Caco-2 (cell line): ENCODE measurements at places on chromosomes 7 and 10. TPM values are rescaled to one million over a fixed set of nuclear protein-coding genes. Genes with fewer than 3 reads are reported as not detected.
A peak's percentile ranks its signal among the peaks of the same experiment; 100 is the strongest.

- H3K27me3 ChIP-seq, result no peaks in the 10 kb centered on the region
- H3K4me3 ChIP-seq, result no peak overlapping the region
- no peaks in the 10 kb centered on the region for H3K36me3 ChIP-seq
- DNase-seq, result no peak
Measured at GRCh38 chr10:26977635-26978034, 116.9 kb upstream of the ABI1 start.

FKBP9 gene
- total RNA-seq, result 74.3 and 82.6 TPM in 2 replicates

DNA sequence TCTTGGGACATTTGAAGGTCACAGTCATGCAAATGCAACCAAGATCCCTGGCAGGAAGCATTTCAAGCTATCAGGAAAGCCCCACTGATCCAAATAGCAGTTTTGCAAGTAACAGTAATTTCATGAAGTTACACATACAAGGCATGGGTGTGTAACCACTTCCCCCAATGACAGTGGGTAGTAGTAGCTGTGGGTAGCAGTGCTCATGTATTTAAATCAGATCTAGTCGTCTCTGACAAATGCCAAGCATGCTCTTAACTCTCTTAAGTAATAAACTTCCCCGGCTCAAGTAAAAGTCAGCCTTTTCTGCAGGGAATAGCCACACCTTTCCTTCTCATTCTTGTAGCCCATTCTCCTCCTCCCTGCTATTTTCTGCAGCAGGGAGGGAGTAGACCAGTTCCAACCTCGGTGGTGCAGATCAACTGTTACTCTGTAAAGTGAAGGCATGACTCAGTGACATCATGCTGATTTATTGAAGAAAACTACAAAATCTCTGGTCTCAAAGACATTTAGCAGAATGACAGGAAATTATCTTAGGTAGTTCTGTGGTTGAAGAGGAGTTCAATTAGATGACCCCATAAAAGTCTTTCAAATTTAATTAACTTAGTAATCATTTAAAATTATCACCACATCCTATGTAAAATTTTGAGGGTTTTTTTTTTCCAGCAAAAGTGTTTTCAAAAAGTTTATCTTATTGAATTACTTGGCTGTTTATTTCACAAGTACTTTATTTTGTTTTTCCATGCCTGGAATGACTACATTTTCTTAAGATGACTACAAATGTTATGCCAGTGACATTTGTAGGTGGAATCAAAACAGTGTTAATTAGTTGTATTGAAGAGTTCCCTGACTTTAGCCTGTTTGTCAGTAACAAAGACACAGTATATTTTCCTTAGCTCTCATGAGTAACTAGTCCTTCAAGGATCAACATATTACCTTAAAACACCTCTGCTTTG lies 568.3 kb downstream of the INHBA start:
- H3K4me3 ChIP-seq, result no peak overlapping the region
- no peaks in the 10 kb centered on the region for H3K4me1 ChIP-seq
- DNase-seq, result no peak
- no peak overlapping the region for H3K27ac ChIP-seq

GRCh38 chr10:7302392-7302906 lies 108.4 kb downstream of the SFMBT2 start:
- H3K27me3 ChIP-seq, result no peaks in the 10 kb centered on the region
- H3K4me3 ChIP-seq, result no peak overlapping the region
- H3K27ac ChIP-seq, result no peak overlapping the region
- no peak for DNase-seq
- H3K36me3 ChIP-seq, result no peaks in the 10 kb centered on the region

GRCh38 chr7:137954614-137955013 lies 47.3 kb downstream of the CREB3L2 start:
- DNase-seq, result no peak
- peak overlapping the region; percentile 85 for H3K27ac ChIP-seq
- H3K27me3 ChIP-seq, result no peaks in the 10 kb centered on the region
- no peak overlapping the region for H3K4me3 ChIP-seq
- H3K4me1 ChIP-seq, result peaks cover 97% of the 10 kb centered on the region
- 0 out of 2 replicates have a peak, but pooled peaks cover 1% of the 10 kb centered on the region for H3K36me3 ChIP-seq

GRCh38 chr7:32658034-32658433 lies 162.7 kb downstream of the AVL9 start:
- H3K4me1 ChIP-seq, result no peaks in the 10 kb centered on the region

CYP26C1 gene
- 0.09 and 0.16 TPM in 2 replicates for total RNA-seq

- H3K4me1 ChIP-seq, result no peaks in the 10 kb centered on the region
- no peak overlapping the region for H3K4me3 ChIP-seq
- H3K27me3 ChIP-seq, result no peaks in the 10 kb centered on the region
- H3K27ac ChIP-seq, result no peak overlapping the region
- no peak for DNase-seq
Measured at GRCh38 chr10:78724846-78725245, 343.9 kb upstream of the ZMIZ1 start.

DNA sequence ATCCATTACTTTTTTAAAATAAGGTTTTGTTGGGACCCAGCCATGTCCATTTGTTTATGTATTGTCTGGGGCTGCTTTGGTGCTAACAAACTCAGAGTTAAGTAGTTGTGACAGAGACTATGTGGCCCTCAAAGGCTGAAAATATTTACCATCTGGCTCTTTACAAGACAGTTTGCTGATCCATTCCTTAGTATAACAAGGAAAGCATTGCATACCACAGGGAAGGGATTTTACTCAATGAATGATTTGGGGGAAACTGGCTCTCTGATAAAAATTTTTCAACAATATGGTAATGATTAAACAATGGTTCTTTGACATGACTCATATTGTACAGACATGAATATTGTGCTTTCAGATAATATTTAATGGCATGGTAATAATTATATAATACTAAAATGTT lies 738.1 kb downstream of the KCNMA1 start:
- DNase-seq, result no peak
- no peaks in the 10 kb centered on the region for H3K27me3 ChIP-seq
- no peak overlapping the region for H3K4me3 ChIP-seq
- H3K36me3 ChIP-seq, result no peaks in the 10 kb centered on the region
- H3K27ac ChIP-seq, result no peak overlapping the region

STRIP2 gene
- 5.8 and 6.5 TPM in 2 replicates for total RNA-seq

- peaks cover 10% of the 10 kb centered on the region; the same call in 1 of the 2 replicates for H3K4me1 ChIP-seq
- H3K27ac ChIP-seq, result peak overlapping the region; percentile 90
- H3K4me3 ChIP-seq, result peak overlapping the region; percentile 81
- no peaks in the 10 kb centered on the region for H3K27me3 ChIP-seq
Measured at GRCh38 chr7:44491229-44491628, 771 bp upstream of the NUDCD3 start.

DNA sequence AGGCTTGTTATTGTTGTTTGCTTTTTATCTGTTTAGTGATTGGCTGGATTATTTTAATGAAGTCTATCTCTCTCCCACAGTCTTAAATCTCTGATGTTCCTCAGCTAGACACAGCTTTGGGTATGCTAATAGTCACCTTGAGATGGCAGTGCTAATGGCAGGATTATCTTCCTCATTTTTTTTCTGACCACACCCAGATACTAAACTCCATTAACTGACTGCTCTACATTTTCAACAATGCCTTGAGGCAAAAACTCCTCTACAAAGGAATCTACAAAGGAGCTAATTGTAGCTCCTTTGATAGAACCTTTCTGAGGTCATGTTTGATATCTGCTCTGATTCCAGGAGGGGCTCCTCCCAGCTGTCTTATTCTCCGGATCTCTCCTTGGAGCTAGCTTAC lies 122.6 kb downstream of the HBP1 start:
- H3K4me3 ChIP-seq, result no peak overlapping the region
- H3K4me1 ChIP-seq, result 0 out of 2 replicates have a peak, but pooled peaks cover 10% of the 10 kb centered on the region
- no peaks in the 10 kb centered on the region for H3K27me3 ChIP-seq
- DNase-seq, result peak; percentile 7
- no peaks in the 10 kb centered on the region for H3K36me3 ChIP-seq

- no peaks in the 10 kb centered on the region for H3K27me3 ChIP-seq
- H3K4me1 ChIP-seq, result no peaks in the 10 kb centered on the region
- DNase-seq, result no peak
- no peak overlapping the region for H3K27ac ChIP-seq
- H3K4me3 ChIP-seq, result no peak overlapping the region
- H3K36me3 ChIP-seq, result no peaks in the 10 kb centered on the region
Measured at GRCh38 chr7:111006691-111007090, 84.2 kb upstream of the LRRN3 start.

IL15RA gene
- total RNA-seq, result 0.46 and 0.66 TPM in 2 replicates

DNA sequence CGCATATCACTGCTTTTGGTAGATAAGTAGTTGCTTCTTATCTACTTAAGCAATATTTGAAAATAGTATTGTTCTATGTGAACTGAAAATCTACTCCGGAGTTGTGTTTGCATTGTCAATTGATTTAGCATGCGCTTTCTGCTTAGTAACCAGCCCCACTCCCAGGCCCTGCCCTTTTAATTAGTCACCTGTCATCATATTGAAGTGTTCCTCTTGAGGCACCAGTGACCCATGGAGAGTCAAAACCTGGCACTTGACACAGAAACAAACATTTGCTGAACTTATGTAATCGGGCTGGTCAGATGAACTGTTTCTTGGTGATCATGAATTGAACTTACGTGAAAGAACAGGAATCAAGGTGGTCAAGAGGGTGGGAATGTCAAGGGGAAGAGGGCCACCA lies 27.8 kb upstream of the CDHR3 start:
- no peaks in the 10 kb centered on the region for H3K27me3 ChIP-seq
- DNase-seq, result peak; percentile 10
- peaks cover 4% of the 10 kb centered on the region; the same call in 1 of the 2 replicates for H3K4me1 ChIP-seq
- H3K27ac ChIP-seq, result no peak overlapping the region
- no peak overlapping the region for H3K4me3 ChIP-seq

- H3K27me3 ChIP-seq, result no peaks in the 10 kb centered on the region
- no peaks in the 10 kb centered on the region for H3K4me1 ChIP-seq
- no peak overlapping the region for H3K27ac ChIP-seq
- no peak overlapping the region for H3K4me3 ChIP-seq
- DNase-seq, result no peak
Measured at GRCh38 chr7:77208416-77208815, 8.8 kb upstream of the FGL2 start.

DNA sequence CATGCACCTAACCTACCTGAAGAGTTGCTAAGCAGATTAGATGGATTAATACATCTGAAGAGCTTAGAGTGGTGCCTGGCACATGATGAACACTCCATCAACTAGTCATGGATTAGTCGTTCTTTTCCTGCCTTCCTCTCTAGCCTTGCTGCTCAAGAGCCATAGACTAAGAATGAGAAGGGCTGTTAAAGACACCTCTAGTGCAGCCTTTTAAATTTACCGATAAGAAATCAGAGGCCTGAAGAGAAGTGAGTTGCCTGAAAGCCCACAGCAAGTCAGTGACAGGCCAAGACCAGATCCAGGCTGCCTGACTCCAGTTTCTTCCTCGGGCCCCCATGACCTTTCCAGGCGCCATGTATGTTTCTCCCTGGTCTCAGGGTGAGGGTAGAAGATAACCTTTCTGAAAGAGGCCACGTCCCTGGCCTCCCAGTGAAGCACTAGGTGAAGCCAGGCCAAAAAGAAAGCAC lies 6.5 kb downstream of the TSPAN15 start:
- no peak overlapping the region for H3K4me3 ChIP-seq
- no peak for DNase-seq
- peak overlapping the region; percentile 52 for H3K27ac ChIP-seq

GRCh38 chr10:112815269-112816032 lies 134.6 kb upstream of the TCF7L2 start:
- H3K27ac ChIP-seq, result peak overlapping the region; percentile 95
- H3K4me1 ChIP-seq, result peaks cover 29% of the 10 kb centered on the region

DNA sequence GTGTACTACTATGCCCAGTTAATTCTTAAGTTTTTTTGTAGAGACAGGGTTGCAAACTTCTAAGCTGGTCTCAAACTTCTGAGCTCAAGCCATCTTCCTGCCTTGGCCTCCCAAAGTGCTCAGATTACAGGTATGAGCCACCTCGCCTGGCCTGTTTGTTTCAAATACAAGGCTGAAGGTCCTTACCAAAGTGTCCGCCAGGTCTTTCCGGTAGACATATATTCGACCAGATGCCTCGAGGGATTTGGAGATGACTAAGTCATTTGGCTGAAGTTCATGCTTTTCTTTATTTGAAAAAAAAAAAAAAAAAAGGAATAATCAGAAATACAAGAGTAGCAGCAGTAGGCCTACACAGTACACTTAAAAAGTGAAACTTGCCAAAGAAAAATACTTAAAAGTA lies 204.5 kb upstream of the CDCA7L start:
- no peak overlapping the region for H3K4me3 ChIP-seq
- no peaks in the 10 kb centered on the region for H3K27me3 ChIP-seq
- H3K4me1 ChIP-seq, result no peaks in the 10 kb centered on the region
- no peak for DNase-seq

DNA sequence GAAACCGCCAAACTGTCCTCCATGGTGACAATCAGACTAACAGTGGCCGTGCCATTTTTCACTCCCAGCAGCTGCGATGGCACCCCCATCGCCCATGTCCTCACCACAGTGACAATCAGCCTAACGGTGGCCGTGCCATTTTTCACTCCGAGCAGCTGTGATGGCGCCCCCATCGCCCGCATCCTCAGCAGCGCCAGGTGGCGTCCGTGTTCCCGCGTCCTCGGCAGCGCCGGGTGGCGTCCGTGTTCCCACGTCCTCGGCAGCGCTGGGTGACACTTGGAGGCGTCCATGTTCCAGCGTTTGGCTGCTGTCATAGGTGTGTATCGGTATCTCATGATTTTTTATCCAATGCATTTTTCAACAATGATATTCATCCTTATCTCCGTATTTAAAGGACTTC lies 267.3 kb downstream of the PTPRN2 start:
- no peaks in the 10 kb centered on the region for H3K36me3 ChIP-seq
- H3K27me3 ChIP-seq, result no peaks in the 10 kb centered on the region
- H3K4me3 ChIP-seq, result no peak overlapping the region
- H3K27ac ChIP-seq, result no peak overlapping the region
- no peaks in the 10 kb centered on the region for H3K4me1 ChIP-seq

GRCh38 chr7:96657347-96658021 lies 52.2 kb downstream of the SEM1 start:
- no peak for DNase-seq
- H3K27ac ChIP-seq, result no peak overlapping the region
- no peaks in the 10 kb centered on the region for H3K27me3 ChIP-seq
- H3K4me3 ChIP-seq, result no peak overlapping the region
- H3K36me3 ChIP-seq, result no peaks in the 10 kb centered on the region

GRCh38 chr7:92520024-92520423 lies 8.3 kb downstream of the PEX1 start:
- DNase-seq, result no peak
- H3K4me3 ChIP-seq, result no peak overlapping the region
- no peaks in the 10 kb centered on the region for H3K4me1 ChIP-seq
- no peaks in the 10 kb centered on the region for H3K36me3 ChIP-seq

GRCh38 chr7:50637725-50638643 lies 72.8 kb upstream of the DDC start:
- H3K4me1 ChIP-seq, result peaks cover 4% of the 10 kb centered on the region
- H3K27ac ChIP-seq, result no peak overlapping the region
- no peaks in the 10 kb centered on the region for H3K27me3 ChIP-seq

AQP1 gene
- total RNA-seq, result 0.19 and 0.52 TPM in 2 replicates
